ENCODE measurements at places on chromosomes 6 and 20.

DNA sequence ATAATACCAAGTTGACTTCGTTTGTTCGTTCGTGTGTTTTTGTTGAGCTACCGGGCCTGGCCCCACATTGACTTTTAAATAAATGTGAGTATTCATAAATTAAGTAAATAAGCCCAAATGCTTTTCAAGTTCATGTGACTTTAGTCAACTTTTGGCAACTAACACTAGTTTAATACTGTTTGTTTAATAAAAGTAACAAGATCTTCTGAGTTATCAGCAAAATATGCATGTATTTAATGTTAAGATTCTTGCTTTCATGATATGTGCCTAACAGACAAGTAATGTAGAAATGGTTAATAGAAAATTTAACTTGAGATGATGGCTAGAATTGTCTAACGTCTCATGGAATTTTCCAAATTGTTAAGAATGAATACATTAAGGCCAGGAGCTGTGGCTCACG, 38.7 kb upstream of the ECI2 start:
- no peak for DNase-seq

GRCh38 chr6:16358531-16359138, 120.2 kb downstream of the GMPR start:
- DNase-seq = no peak

- DNase-seq = no peak
These were observed 147.4 kb downstream of the FOXC1 start for GRCh38 chr6:1757131-1757530.

DNA sequence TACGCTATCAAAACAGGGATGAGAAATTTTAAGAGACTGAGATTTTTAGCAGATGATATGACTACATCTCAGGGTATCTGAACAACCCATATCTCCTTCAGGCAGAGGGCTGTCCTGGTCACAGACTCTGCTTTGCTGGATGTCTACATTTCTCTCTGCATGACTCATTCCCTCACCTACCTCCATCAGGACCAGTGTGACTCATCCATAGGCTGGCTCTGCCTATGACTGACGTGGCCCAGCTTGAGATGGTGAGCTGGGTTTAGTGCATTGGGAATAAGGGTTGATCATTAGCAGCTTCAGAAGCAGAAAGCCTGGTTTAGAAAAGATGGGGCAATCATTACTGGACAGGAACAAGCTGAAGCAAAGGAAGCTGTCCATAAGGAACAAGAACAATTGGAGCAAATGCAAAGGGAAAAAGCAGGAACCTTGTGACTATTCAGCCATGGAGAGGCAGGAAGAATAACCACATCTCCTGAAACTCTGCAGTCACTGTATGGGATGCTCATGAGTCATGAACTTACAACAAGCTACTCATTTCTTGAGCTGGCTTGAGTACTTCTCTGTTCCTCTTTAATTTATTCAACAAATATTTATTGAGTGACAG, 86.4 kb upstream of the CBLN4 start:
- DNase-seq = no peak

- DNase-seq = no peak
These were observed 34.5 kb upstream of the NEDD9 start for GRCh38 chr6:11266926-11267325.

- peak; percentile 93 for DNase-seq
These were observed 45.4 kb downstream of the SSR1 start for GRCh38 chr6:7267466-7268091.

GRCh38 chr20:1187605-1188171, 2.9 kb upstream of the TMEM74B start:
- no peak for DNase-seq

GRCh38 chr6:43838276-43839036, 68.4 kb downstream of the VEGFA start:
- DNase-seq = peak; percentile 68

GRCh38 chr6:52077180-52077884, 10.1 kb downstream of the PKHD1 start:
- no peak for DNase-seq

DNA sequence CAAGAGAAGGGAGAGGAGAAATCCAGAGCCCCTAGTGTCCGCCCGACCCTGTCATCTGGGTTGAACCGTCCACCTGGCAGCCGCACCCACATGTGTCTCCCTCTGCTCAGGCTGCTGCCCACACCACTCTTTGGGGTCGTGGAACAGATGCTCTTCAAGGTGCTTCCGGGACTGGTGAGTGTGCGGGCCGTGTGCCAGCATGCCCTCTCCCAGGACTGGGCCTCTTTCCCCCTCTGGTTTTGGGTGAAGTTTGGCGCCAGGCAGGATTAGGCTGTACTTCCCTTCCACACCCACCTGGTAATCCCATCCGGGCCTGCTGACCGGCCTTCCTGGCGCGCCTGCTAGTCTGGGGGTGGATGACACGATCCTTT, 7.9 kb downstream of the BPIFB3 start:
- DNase-seq = no peak

DNA sequence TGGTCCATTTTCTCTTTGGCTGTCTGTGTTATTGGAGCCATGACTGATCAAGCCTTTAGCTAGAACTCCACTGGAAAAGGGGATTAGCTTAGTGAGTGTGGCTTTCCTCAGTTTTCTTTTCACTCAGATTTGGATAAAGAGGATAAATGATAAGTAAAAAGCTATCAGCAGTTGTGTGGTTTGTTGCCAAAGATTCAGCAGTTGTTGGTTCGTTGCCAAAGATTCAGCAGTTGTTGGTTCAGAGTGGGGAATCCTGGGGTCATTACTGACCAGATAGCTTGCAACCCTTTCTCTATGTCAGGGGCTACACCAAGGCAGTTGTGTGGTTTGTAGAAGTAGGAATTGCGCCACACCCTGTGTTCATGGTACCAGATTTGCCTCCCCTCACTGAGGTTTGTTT, 107.7 kb upstream of the SCP2D1 start:
- no peak for DNase-seq

- no peak for DNase-seq
These were observed 153.4 kb downstream of the MBOAT1 start for GRCh38 chr6:20058912-20059311.

GRCh38 chr6:85416049-85416448, 33.8 kb upstream of the NT5E start:
- no peak for DNase-seq

- no peak for DNase-seq
These were observed 104.2 kb downstream of the HIVEP1 start for GRCh38 chr6:12116264-12116800.

DNA sequence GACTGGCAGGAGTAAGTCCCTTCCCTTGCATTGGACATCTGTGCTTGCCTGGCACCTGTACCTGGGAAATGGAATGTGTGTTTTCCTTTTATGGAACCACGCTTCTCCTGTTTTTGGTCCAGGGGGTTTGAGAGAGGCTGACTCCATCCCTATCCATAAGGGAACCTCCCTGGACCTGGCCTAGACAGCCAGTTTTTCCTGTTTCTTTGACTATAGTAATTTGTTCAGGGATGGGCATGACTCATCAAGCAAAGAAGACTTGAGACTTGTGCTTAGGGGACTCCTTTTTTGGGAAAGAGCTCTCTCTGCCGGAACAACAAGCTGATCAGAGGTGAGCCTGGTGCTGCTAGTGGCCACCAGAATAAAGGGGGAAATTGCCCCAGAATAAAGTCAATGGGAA, 393.8 kb downstream of the CDH26 start:
- DNase-seq = no peak

DNA sequence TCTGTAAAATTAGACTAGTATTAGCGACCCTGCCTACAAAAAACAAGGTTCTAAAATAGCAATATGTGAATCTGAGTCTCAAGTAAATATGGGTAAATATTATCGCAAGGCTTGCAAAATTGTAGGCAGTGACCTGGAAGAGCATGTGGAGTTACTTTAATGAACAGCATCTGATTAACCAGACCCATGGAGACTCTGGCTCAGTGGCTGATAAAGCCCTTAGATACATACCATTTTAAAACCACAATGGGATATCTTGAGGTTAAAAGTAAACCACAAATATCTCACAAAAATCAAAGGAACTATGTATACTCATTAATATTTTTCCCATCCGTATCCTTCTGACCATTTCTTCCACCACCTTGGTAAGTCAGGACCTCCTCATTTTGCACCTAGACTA, 187.0 kb downstream of the MTFR2 start:
- DNase-seq = no peak

DNA sequence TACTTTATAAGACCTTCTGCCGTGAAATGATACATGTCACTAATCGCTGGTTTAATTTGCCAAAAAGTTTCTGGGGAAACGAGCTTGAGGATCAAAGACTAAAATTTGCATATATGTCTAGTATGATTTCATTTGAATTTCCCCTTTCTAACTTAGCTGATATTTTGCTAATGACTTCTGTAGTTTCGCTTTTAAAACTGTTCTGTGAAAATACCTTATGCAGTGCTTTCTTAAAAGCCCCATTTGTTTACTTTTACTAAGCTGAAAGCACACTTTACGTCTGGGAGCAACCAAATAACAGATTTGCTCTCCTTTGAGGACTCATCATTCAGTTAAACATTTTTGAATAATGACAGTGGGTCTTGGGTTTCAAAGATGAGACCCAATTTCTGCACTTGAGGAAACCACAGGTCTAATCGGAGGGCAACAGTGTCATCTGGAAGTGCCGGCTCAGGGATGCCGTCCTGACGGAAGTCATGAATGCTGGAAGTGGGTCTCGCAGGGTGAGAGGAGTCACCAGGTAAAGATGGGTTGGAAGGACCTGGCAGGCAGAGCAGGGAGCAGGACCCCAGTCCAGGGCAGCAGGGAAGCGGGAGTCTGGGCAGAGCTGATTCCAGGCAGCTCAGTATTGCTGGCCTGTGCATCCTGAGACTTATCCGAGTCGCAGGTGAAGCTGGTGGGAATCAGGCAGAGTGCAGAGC, 33.2 kb downstream of the PLEKHG1 start:
- DNase-seq = no peak

- DNase-seq = no peak
These were observed 48.6 kb upstream of the FOXP4 start for GRCh38 chr6:41497573-41497972.

GRCh38 chr6:109515781-109516409, 32.9 kb upstream of the ZBTB24 start:
- no peak for DNase-seq

DNA sequence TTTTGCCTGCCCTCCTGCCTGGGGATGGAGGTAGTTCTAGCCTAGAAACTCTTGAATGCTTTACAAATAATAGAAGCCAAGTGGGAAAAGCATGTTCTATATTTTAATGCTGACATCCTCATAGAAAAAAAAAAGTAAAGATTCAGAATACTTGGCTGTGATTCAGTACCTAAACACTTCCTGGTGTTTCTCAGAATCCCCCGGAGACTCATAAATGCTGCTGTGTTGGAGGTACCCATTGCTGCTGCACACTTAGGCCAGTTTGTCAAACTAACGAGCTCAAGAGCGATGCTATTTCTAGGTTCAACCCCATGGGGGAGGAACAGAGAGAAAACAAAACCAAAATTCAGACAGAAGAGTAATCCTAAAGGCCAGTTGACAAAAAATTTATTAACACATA, 38.8 kb upstream of the ZFP64 start:
- DNase-seq = peak; percentile 25

DNA sequence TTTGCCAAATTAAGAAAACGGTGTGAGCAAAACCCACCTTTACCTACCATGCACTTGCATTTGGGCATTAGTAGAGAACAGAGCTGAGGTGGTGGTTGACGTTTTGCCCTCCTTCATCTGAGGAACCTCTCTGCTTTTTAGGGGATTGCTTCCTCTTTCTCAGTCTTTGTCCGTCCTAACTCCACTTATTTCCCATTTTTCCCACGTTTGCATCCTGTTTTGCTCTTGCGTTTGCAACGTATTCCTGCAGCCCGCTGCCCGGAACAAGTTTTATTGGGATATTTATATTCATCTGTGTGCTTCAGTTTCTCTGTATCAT, 374 bp upstream of the SERINC1 start:
- DNase-seq = no peak

DNA sequence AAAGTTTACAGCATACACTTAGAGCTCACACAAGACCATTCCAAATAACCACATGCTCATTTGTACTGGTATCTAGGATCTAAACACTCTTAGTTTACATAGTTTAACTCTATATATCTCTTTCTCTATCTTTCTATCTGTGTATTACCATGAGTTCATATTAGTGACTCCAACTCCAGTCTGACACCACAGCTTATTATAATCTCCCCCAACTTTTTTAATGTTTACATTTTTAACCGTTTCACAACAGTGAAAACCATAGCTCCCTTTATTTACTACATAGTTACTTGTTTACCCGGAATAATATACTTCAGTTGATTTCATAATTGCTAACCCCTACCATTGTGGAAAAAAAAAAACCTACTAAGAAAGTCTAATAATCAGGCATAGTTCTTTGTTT, 362.4 kb upstream of the RGS17 start:
- DNase-seq = no peak

- no peak for DNase-seq
These were observed 169.4 kb upstream of the TAB2 start for GRCh38 chr6:149147938-149148718.

DNA sequence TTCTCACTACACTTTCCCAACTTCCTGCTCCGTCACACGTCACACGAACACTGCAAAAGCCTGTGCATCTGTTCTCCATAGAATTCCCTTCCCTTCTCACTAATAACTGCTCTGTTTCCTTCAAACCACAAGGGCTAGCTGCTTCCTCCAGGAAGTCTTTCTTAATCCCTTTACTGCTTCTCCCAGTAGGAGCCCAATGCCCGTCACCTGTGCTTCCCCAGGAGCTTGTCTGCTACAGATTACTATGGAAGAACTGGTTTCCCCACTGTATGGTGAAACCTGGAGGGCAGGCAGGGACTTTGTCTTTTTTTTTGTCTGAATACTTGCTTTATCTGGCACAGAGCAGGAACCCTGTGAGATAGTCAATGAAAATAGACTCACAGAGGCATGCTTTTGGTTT, 444.7 kb upstream of the MAP3K7 start:
- no peak for DNase-seq

- DNase-seq = no peak
These were observed 1.7 kb downstream of the HBS1L start for GRCh38 chr6:135052939-135053338.

DNA sequence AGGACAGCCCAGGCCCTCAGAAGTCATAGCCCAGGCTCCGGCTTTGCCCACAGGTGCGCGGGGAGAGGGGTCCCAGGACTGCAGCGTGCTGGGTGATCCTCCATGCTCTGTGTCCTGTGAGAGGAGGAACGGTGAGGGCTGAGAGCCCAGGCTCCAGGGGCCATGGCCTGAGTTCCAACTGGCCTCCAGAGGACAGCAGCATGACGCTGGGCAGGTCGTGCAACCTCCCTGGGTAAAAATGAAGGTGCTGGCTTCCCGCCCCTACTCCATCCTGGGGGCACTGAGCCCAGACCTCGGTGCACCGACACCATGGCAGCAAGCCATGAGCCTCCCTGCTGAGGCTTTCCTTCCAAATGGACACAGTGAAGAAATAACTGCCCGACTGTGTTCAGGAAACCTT, 305.4 kb downstream of the TAF4 start:
- no peak for DNase-seq

DNA sequence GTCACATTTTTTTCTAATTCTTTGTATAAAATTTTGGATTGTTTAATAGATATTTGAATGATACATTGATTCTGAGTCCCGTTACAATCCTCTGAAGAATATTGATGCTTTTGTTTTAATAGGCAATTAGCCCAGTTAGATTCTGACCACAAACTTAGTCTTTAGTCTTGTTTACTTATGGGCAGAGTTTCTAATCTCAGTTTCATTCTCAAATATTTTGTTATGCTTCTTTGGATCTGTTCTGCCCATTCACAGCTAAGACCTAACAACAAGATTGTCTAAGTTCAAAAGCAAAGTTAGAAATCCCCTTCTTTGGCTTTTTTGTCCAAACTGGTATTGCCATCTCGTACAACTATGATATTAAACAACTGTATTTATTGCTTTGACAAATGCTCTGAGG, 58.0 kb downstream of the TBXT start:
- no peak for DNase-seq

GRCh38 chr6:5208471-5208971, 52.2 kb downstream of the LYRM4 start:
- peak; percentile 8 for DNase-seq
